ENCODE measurements at places on chromosomes 2 and 18. TPM values are rescaled to one million over a fixed set of nuclear protein-coding genes. Genes with fewer than 3 reads are reported as not detected.

- no peaks in the 10 kb centered on the region for H3K4me1 ChIP-seq
- no peak overlapping the region for H3K27ac ChIP-seq
- H3K36me3 ChIP-seq = no peaks in the 10 kb centered on the region
These were observed 70.0 kb upstream of the ATP5MC3 start for GRCh38 chr2:175251425-175252041.

- H3K4me3 ChIP-seq = peak overlapping the region; percentile 77
- H3K4me1 ChIP-seq = peaks cover 46% of the 10 kb centered on the region
- DNase-seq = no peak
- H3K36me3 ChIP-seq = no peaks in the 10 kb centered on the region
- H3K27me3 ChIP-seq = peaks cover 6% of the 10 kb centered on the region
These were observed 47.5 kb upstream of the KCNF1 start for GRCh38 chr2:10864251-10864650.

GRCh38 chr2:158677542-158677941 lies 117.6 kb upstream of the DAPL1 start:
- H3K4me3 ChIP-seq = no peak overlapping the region
- H3K27ac ChIP-seq = no peak overlapping the region
- H3K27me3 ChIP-seq = peaks cover 3% of the 10 kb centered on the region

GRCh38 chr2:129820908-129821307 lies 158.6 kb upstream of the RAB6C start:
- H3K4me1 ChIP-seq = no peaks in the 10 kb centered on the region
- no peak overlapping the region for H3K27ac ChIP-seq
- DNase-seq = no peak
- H3K4me3 ChIP-seq = no peak overlapping the region

GRCh38 chr2:171318463-171318934 lies 115.3 kb downstream of the METTL8 start:
- H3K4me3 ChIP-seq = no peak overlapping the region
- H3K27me3 ChIP-seq = no peaks in the 10 kb centered on the region
- H3K27ac ChIP-seq = no peak overlapping the region
- peaks cover 18% of the 10 kb centered on the region for H3K36me3 ChIP-seq
- no peaks in the 10 kb centered on the region for H3K4me1 ChIP-seq
- no peak for DNase-seq

GRCh38 chr18:14965553-14965952 lies 217.6 kb downstream of the ANKRD30B start:
- no peak for DNase-seq
- H3K4me3 ChIP-seq = no peak overlapping the region
- peaks cover 1% of the 10 kb centered on the region for H3K27me3 ChIP-seq
- no peak overlapping the region for H3K27ac ChIP-seq
- H3K36me3 ChIP-seq = no peaks in the 10 kb centered on the region
- H3K4me1 ChIP-seq = no peaks in the 10 kb centered on the region

GRCh38 chr18:7177116-7177744 lies 53.7 kb upstream of the LRRC30 start:
- H3K27me3 ChIP-seq = peaks cover 1% of the 10 kb centered on the region
- no peaks in the 10 kb centered on the region for H3K4me1 ChIP-seq
- no peak for DNase-seq
- no peaks in the 10 kb centered on the region for H3K36me3 ChIP-seq

ZCCHC2 gene
- polyA plus RNA-seq = 2.1 TPM

ZC3H8 gene
- 14.8 TPM for polyA plus RNA-seq
